ENCODE measurements at places on chromosomes 12 and 14.

GRCh38 chr14:81209167-81209836, 11.5 kb downstream of the GTF2A1 start:
- DNase-seq, result no peak

- DNase-seq, result no peak
Observed at GRCh38 chr14:67453575-67454300, 34.8 kb downstream of the TMEM229B start.

GRCh38 chr14:45048385-45048784, 35.5 kb upstream of the PRPF39 start:
- no peak for DNase-seq

GRCh38 chr12:53097207-53097563, 282 bp upstream of the IGFBP6 start:
- no peak for DNase-seq

DNA sequence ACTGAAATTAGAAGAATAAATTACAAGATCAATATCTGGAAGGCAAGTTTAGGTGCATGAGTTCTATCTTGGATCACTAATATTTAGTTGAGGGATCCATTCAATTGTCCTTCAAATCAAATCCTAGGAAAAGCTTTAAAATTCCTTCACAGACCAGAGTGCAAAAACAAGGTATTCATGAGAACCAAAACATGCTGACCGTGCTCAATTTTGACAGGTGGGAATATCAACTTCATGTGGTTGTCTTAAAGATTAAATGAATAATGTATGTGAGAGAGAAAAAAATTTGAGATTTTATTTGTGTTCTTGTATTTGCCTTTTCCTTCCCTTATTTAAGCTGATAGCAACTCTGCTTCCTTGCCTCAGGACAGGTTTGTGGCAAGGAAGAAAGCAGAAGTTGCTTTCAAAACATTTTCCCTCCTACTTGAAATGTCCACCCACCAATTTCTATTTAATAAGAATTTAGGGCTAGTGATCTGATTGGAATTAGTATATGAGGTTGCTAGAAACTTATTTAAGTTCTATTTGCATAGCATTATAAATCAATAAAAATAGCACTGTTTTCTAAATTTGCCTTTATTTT, 4.9 kb upstream of the PPP1R12A start:
- DNase-seq, result no peak

- no peak for DNase-seq
Observed at GRCh38 chr12:64895526-64895925, 71.1 kb downstream of the TBC1D30 start.

DNA sequence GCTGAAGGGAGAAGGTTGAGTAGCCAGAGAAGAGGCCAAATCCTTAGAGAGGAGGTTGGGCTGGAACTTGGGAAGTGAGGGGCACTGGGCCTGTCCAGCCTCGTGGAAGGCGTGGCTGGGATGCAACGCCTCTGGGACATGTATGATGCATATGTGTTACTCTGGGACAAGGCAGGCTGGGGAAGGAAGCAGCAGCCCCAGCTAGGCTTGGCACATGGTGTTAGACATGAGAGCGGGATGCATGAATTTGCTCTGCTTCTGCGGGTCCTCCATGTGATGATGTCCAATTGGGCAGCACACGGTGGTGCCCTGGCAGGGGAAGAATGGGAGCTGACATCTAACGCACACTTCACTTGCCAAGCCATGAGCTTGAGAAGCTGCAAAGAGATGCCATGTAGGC, 21.3 kb downstream of the PLEKHH1 start:
- no peak for DNase-seq

DNA sequence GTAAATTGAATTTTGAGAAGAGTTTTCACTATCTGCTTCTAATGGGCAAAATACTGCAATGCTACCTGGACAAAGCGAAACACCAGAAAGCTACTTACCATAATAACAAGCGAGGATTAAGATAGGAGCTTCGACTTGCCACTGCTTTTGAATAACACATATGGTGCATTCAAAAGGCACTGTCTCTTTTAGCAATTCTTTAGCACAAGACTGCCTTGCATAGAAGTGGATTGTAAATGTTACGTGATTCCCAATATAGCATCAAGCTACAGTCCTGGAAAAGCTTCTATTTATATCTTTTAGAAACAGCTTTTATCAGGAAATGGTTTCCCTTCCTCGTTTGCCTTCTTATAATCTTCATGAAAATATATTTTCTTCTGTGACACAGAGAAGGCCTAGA, 258.7 kb upstream of the PDE3A start:
- DNase-seq, result no peak

DNA sequence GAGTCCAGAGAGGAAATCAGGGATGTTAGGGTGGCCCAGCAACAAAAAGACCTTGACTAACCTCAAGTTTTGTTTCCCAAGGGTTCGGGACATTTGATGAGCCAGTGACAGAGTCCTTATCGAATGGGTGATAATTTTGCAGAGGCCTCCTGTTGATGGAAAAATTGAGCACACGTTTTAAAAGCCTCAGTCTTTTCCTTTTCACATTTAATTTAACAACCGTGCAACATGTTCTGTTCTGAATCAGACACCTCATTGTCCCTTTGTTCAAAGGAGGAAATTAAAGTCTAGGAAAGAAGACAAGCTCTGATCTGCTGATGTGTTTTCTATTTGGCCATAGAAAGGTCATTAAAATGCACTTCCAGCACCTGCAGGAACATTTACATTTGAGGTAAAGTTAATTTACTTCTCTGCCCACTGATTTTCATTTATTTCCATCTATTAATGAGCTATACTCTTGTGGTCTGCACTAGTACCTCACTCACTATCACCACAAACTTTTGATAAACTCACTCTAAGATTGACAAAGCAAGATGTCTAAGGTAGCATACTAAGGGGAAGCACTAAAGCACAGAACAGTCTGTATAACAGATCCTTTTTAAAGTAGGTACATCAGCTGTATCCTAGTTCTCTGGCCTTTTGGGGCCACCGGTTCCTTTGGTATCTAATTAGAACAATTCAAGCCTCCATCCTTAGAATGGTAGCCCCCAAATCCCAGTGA, 147.0 kb downstream of the RPAP3 start:
- no peak for DNase-seq
